ENCODE measurements at places on chromosomes 2 and 18.

DNA sequence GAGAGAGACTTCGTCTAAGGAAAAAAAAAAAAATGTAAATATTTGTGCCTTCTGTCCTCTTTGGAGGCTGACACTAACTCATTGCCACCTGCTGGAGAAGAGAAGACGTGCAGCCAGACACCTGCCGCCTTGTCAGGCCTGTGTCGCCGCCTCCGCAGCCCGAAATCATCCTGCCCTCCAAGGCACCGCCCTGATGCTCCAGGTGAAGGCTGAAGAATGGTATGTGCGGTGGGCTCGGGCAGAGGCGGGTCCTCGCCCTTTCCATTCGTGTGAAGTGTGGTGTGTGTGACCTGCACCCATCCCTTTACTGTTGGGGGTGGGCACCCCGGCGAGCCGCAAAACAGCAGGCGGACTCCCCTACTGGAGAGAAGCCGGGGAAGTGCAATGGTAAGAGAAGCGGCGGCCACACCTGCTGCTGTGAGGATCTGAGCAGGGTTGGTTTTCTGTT is 60.4 kb downstream of the FAM161A start:
- peak; percentile 20 for DNase-seq

DNA sequence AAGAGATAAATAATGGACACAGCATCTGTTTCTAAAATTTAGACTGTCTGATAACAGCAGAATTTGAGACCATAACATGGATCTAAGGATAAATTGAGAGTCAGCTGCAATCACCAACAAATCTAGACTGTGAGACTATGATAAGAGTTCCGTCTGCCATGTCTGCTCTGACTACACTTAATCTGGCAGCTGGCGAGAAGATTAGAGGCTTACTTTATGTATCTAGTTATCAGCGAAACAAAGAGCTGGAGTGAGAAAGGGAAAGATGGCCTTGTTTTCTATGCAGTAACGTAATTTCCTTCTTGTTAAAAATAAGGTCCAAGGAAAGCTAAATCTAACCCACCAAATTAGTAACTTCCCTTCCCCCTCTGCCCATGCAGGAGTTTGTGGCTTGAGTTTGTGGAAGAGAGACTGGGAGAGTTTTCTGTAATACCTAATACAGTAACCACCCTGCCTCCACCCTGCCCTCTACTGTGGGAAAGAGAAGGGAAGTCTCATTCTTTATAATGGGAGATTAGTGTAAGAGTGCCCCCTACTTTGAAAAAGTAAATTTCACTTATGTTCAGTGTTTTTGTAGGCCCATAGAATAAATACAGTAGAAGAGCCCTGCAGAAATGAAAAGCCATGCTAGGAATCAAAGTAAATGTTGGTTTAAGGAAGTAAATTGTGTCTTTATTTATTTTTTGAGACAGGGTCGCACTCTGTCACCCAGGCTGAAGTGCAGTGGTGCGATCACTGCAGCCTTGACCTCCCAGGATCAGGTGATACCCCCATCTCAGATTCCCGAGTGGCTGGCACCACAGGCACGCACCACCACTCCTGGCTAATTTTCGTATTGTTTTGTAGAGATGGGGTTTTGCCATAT is 27.5 kb downstream of the EML4 start:
- peak; percentile 65 for DNase-seq

GRCh38 chr2:203732092-203732952 is 25.9 kb downstream of the CD28 start:
- DNase-seq = no peak

DNA sequence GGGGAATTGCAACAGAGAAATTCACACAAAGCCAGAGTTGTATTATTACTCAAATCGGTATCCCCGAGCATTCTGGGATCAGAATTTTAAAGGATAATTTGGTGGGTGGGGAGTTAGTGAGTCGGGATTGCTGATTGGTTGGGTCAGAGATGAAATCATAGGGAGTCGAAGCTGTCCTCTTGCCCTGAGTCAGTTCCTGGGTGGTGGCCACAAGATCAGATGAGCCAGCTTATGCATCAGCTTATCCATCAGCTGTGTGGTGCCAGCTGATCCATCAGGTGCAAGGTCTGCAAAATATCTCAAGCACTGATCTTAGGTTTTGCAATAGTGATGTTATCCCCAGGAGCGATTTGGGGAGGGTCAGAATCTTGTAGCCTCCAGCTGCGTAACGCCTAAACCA is 34.3 kb upstream of the ITM2C start:
- no peak for DNase-seq

GRCh38 chr18:61865466-61866175 is 27.2 kb downstream of the RNF152 start:
- no peak for DNase-seq

- DNase-seq = peak; percentile 80
Observed at GRCh38 chr2:45823723-45824206, 172.3 kb downstream of the PRKCE start.

DNA sequence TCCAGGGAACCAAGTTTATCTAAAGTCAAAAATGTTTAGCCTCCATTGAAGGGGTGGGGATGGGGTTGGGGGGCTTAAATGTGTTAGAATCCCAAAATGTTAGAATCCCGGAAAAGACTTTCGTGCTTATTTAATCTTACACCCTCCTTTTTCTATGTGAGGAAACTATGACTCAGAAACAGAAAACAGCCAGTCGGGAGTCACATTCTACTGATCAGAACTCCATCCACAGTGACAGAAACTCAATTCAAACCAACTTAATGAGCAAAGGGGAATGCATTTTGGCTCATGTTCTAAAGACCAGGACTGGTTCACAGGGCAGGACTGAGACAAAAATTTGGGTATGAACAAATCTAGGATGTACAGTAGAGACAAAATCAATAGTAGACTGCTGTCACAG is 31.9 kb upstream of the AFTPH start:
- no peak for DNase-seq

- DNase-seq = no peak
Observed at GRCh38 chr2:169071455-169071854, 2.1 kb downstream of the DHRS9 start.

DNA sequence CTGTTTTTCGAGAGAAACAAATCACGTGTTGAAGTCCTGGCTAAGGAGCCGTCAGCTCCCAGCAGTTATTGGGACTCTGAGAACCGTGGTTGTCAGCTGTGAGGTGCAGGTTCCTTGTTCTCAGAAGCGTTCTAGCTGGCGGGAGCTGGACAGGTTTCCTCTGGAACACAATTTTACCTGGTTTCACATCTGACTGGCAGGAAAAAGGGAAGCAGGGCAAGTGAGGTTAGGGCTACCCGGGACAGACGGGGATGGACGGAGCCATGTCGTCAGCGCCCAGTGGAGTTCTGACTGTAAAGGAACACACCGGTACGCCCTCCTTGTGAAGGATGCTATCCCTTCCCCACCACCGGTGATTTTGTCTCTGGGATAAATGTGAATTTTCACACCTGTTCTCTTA is 26.1 kb downstream of the ITGB1BP1 start:
- no peak for DNase-seq

DNA sequence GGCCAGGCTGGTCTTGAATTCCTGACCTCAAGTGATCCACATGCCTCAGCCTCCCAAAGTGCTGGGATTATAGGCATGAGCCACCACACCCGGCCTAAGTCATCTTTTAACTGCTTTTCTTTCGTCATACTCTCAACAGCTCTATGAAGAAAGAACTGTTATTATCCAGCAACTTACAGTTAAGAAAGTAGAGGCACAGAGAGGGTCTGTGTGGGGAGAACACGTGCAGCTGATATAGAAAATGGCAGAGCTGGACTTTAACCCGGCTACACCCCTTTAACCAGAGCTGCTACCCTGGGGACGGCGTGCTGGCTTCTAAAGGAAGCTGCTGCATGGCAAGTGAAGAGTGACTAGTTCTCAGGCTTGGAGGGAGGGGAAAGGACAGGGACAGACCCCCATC is 25.5 kb downstream of the IGFBP2 start:
- DNase-seq = no peak

GRCh38 chr2:232976176-232976575 is 36.9 kb downstream of the NGEF start:
- no peak for DNase-seq

DNA sequence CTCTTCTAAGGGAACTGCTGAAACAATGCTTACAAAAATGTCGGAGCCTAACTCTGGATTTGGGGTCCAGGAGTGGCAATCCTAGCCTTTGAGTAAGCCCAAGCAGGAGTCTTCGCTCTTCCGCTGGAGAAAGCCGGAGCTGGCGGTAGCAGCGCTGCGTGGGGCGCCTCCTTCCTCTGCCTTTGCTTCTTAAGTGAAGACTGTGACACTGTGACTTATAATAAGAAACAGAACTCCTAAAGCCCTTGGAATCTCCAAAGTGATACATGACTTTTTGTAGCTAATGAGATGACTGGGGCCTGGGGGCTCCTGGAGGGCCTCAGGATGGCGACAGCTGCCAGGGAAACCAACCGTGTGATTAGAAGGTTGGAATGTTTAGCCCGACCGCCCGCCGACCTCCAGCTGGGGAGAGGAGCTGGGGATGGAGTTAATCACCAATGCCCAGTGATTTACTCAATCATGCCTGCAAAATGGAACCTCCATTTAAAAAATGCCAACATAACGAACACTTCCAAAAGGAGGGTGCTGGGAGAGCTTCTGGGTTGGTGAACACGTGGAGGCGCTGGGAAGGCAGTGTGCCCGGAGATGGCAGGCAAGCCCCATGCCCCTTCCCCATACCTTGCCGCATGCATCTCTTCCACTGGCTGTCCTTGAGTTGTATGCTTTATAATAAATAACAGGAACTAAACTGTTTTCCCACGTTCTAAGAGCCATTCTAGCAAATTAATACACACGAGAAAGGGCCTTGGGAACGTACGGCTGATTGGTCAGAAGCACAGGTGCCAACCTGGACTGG is 29.0 kb upstream of the MAL start:
- DNase-seq = no peak

DNA sequence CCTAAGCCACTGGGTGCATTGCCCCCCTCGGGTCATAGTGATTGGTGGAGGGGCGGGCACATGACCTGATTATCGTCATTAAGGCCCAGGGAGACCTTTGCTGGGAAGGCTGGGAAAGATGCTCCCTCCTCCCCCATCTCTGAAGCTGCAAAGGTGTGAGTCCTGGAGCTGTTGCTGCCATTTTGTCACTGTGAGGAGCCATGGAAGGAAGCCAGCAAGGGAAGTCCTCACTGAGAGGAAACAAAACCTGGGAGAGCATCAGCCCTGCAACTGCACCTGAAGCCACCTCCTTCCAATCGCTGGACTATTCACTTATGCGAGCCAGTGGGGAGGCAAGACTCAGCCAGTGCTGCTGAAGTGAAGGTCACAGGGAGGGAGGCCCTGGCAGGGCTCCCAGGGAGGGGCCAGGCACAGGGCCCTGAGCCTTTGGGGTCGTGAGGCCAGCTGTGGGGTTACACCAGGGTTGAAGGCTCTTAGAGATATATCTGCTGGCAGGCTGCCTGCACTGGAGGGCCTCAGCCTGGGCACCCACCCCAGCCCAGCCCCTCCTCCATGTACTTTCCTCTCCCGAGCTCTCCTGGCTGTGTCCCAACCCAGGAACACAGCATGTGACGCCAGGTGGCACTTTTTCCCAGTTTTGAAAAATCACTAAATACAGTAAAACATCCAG is 10.7 kb upstream of the FAHD2A start:
- DNase-seq = no peak

GRCh38 chr18:37565101-37565976 is at the start of gene CELF4:
Gene CELF4 (minus strand): TSS chr18:37565798.
- DNase-seq = peak; percentile 38

DNA sequence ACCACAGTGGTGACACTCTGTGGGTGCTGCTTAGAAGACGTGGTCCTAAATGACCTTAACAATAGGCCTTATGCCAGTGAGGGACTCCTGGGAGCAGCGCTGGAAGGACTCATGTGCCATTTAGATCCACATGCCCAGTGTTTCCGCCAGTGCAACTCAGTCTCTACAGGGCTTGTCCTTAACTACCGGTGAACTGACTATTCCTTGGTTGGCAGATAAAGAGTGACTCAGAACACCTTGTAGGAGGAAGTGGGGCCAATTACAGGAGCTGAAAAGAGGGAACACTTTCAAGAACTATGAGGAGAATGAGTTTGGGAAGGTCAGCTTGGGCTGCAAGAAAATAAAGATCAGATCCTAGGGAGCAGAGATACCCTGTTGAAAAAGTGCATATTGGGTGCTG is 1.8 kb upstream of the CDK5R2 start:
- DNase-seq = no peak

DNA sequence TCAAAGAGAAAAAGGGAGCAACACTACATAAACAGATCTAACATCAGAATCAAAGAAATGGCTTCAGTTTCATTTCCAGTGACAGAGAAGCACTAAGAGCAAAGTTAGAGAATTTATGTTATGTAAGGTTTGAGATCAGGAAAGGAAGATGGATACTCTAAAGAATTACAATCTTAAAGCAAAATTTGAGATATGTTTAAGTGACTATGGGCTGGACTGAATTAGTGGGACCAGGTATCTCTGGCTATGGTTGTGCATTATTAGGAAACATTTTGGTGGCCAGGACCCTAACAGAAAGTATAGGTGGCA is 208.2 kb downstream of the CCDC178 start:
- no peak for DNase-seq

- DNase-seq = no peak
Observed at GRCh38 chr2:125070726-125071505, 1045.8 kb downstream of the CNTNAP5 start.

DNA sequence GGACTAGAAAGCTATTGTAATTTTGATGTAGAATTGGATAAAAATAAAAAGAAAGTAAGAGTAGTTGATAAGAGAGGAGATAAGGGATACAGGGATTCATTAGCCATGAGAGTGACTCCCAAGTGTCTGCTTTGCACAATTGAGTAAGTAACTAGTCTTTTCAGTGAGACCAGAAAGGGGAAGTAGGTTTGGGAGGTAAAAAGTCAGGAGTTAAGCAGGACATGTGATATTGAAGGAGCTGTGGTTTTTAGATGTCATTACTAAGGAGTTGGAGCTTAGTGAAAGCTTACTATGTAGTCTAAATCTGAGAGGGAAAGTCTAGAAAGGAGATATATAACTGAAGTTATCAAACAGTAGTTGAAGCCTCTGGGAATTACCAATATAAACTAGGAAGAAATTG is 93.4 kb downstream of the SLC5A7 start:
- DNase-seq = no peak

GRCh38 chr2:69013142-69013839 is at the start of gene ANTXR1:
Gene ANTXR1 (plus strand): TSS chr2:69013179. CDS start chr2:69013500, 321 bp downstream.
- peak; percentile 31 for DNase-seq

GRCh38 chr2:25982273-25982967 is at the start of gene KIF3C:
Gene KIF3C (minus strand): TSS chr2:25982497. CDS start chr2:25981917, 580 bp downstream.
- DNase-seq = peak; percentile 73

DNA sequence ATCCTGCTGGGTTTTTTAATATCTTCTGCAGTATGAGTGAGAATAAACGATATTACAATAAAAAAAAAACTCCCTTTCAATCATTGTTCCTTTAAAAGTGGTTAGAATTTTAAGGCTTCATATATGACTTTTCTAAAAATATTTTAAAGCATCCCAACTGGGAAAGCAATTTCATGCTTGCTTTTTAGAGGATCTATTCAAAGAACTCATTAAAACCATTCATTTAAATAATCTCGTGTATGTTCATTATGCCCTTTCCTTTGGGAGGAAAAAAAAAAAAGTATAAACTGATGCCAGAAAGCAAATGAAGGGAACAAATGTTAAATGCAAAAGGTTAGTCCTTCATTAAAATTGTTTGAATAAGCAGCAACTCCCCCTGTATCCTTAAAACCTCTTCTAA is 81.2 kb downstream of the XIRP2 start:
- no peak for DNase-seq

GRCh38 chr2:234705108-234705507 is 208.2 kb upstream of the ARL4C start:
- DNase-seq = no peak

- DNase-seq = no peak
Observed at GRCh38 chr2:88218981-88219380, 48.8 kb downstream of the THNSL2 start.
